ENCODE measurements at places on chromosomes 1 and 21. TPM values are rescaled to one million over a fixed set of nuclear protein-coding genes. Genes with fewer than 3 reads are reported as not detected.

Gene SLFNL1
- total RNA-seq, result 0.92 TPM

Gene ANGPTL7
- 0.23 TPM for total RNA-seq

Gene ENAH
- total RNA-seq, result 85.6 TPM

Gene ZNF691
- 7.4 TPM for total RNA-seq

Gene TOR1AIP1
- 31.6 TPM for total RNA-seq

Gene ESRRG
- 41.3 TPM for total RNA-seq

Gene AMY2A
- not detected for total RNA-seq

Gene SPATA45
- 3.2 TPM for total RNA-seq

Gene RPTN
- total RNA-seq, result not detected

Gene OR6K3
- not detected for total RNA-seq

Gene CDC42
- 577 TPM for total RNA-seq

Gene CASP9
- 6.9 TPM for total RNA-seq

Gene DISP3
- total RNA-seq, result 10.8 TPM

Gene CR1
- 0.46 TPM for total RNA-seq

Gene AGTRAP
- total RNA-seq, result 11.5 TPM

Gene GBP4
- 1.8 TPM for total RNA-seq

Measured in diencephalon (tissue), 1 donor.